Uterus (tissue), 4 donors: ENCODE measurements at places on chromosomes 11 and 22. TPM values are rescaled to one million over a fixed set of nuclear protein-coding genes. Genes with fewer than 3 reads are reported as not detected.

The FREY1 gene
- 1.6 TPM for total RNA-seq

The MS4A3 gene
- not detected for total RNA-seq

- no peak for DNase-seq
Observed at GRCh38 chr11:79062814-79063762, 377.7 kb downstream of the TENM4 start.

The SMDT1 gene
- total RNA-seq = 8.3 TPM

The OTOG gene
- under 0.01 TPM for total RNA-seq

The OR52B2 gene
- not detected for total RNA-seq

DNA sequence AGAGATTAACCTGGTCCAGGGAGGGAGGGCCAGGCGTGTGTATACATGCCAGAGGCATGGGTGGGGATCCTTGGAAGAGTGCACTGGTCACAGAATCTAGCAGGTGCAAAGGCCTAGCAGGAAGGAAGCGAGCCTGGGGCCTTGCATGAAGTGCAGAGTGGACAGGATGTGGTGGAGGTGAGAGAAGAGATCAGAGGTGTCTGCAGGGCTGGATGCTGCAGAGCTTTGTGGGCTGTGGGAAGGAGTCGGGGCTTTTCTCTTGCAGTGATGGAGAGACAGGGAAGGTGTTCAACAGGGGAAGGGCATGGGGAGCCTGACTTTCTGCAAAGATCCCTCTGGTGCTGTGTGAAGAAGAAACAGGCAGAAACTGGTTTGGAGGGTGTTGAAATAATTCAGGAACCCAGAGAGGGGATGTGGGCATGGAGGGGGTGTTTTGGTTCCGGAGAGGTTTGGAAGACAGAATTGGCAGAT lies 2.5 kb upstream of the TPST2 start:
- DNase-seq = no peak

The APOA5 gene
- not detected for total RNA-seq

GRCh38 chr11:2132874-2133240 lies 6.3 kb downstream of the IGF2 start:
- no peak for DNase-seq

DNA sequence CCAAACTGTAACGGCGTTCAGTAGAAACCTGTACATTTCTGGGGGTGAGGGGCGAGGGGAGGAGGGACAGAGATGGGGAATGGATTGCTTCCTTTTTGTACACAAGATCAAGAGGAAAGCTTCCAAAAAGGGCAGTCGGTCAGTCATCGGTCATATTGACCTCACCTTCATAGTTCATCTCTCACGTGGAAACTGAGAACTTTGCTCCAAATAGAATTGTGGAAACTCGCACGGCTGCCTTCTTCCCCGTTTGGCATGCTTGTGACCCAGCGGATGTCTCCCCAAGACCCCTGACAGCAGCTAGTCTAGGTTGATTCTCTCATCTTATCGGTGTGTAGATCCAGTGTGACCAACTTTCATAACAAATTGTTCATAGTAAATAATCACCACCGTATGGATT lies 47.6 kb downstream of the KCNC1 start:
- DNase-seq = no peak

- no peak for DNase-seq
Observed at GRCh38 chr22:42876041-42876440, 19.0 kb upstream of the ARFGAP3 start.

The PRG3 gene
- not detected for total RNA-seq

DNA sequence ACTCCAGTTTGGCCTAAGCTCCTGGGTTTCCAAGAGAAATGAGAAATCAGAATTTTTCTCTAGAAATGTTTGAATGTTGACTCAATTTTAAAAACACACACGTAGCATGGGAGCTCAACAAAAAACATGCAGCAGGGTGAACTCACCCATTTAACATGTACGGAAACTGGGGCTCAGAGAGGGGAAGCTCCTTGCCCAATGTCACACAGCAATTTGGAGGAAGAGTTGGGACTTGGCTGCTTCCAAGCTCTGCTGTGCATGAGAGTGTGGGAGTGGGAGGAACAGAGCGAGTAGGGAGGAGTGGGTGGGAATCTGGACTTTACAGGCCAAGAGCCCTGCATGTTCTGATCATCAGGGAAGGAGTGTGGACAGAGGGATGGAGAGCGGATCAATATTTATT lies 5.9 kb downstream of the TPST2 start:
- DNase-seq = no peak

- no peak for DNase-seq
Observed at GRCh38 chr11:75023446-75024067, 34.8 kb downstream of the NEU3 start.

DNA sequence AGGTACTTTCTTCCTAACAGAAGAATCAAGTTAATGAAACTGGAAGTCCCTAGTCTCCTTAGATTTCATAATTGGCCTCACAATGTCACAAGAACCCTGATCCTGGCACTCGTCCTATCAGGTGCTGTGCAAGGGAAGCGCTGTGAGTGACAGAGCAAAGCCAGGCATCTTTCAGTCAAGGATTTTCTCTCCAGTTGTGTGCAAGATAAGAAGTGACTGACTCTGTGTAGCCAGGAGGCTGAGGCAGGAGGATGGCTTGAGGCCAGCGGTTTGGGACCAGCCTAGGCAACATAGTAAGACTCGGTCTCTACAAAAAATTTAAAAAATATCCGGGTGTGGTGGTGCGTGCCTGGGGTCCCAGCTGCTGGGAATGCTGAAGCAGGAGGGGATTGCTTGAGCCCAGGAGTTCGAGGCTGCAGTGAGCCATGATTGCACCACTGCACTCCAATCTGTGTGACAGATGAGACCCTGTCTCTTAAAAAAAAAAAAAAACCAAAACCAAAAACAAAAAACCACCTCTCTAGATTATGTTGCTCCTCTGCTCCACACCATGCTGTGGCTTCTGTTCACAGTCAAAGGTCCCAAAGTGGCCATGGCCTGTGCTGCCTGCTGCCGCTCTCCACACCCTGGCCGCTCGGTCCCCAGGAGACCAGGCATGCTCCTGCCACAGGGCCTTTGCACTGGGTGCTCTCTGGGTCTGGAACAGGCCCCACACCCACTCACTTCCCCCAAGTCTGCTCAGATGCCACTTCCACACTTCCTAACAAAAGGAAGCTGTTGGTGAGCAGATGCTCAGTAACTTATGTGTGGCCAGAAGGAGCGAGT lies 54.2 kb upstream of the CLDN5 start:
- DNase-seq = no peak
